ENCODE measurements at places on chromosomes 4 and X. TPM values are rescaled to one million over a fixed set of nuclear protein-coding genes. Genes with fewer than 3 reads are reported as not detected.

Gene AFAP1
- total RNA-seq, result 18.5 TPM

Gene XK
- 0.45 TPM for total RNA-seq

Gene RGN
- total RNA-seq, result not detected

Gene FAT4
- 1.4 TPM for total RNA-seq

Gene MTMR8
- total RNA-seq, result 0.50 TPM

All from A549 treated with AZD2906 at 1 μM for 4 hours (cell line).